ENCODE measurements at places on chromosomes 3 and 15.

DNA sequence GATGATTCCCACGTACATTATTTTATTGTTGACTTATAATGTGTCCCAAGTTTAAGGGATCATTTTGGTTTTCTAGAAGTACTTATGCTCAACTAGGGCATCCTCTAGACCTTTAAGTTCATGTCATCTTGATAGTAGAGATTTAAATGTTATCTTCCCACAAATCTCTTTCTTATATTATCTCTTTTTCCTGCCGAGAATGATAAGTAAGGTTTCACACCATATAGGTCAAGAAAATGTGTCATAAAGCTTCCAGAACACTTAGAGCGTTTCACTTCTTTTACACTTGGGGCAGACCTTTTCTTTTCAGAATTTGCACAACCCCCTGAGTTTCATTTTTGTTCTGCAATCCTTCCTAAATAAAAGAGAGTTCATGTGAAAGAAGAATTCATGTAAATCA is 142.0 kb upstream of the CBLB start:
- DNase-seq, result no peak

DNA sequence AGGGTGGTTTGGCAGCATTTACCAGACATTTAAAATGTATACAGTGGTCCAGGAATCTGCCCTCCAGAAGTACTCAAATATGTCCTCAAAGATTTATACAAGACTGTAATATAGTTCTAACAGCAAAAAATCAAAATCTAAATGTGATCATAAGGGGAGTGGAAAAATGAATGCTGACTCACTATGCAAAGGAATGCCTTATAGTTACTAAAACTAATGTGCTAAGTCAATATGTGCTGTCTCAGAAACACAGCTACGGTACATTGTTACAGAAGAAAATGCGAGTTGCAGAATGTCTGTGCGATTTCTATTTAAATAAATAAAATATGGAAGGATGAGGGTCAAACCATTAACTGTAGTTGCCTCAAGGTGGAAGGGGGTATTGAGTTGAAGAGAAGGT is 230.1 kb upstream of the UBE2E1 start:
- no peak for DNase-seq

GRCh38 chr3:32371461-32372212 is 20.0 kb upstream of the CMTM7 start:
- no peak for DNase-seq

DNA sequence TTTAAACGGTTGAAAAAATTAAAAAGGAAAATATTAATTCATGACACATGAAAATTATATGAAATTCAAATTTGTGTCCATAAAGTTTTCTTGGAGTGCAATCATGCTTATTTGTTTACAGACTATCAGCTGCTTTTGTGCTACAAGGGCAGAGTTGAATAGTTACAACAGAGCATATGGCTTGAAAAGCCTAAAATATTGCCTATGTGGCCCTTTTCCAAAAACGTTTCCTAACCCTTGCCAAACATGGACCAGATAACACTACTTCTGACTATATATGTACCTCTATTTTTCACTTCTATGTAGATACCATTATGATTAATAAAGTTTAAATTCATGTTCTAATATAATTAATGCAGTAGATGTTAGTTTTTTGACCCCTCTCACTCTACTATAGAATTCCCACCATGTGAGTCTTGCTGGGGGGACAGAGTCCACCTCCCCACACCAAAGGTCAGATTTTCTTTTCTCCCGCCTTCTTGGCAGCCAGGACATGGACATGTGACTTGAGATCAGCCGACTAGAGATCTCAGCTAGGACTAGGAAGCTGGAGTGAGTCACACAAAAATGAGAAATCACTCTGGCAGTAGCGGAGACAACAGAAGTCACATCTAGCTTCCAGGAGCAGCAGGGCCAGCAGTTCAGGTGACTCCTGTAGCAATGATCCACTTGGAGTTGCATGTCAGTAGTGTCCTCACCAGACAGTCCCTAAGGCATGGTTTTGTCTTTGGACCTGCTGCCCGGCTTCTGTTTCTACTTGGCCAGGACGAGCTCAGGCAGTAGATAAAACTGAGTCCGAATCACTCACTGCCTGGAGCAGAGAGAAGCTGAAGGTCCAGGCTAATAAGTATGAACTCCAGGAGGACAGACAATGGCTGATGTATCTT is 22.4 kb downstream of the CIAO2A start:
- peak; percentile 12 for DNase-seq

GRCh38 chr3:188253800-188254452 is 100.0 kb downstream of the LPP start:
- DNase-seq, result no peak

DNA sequence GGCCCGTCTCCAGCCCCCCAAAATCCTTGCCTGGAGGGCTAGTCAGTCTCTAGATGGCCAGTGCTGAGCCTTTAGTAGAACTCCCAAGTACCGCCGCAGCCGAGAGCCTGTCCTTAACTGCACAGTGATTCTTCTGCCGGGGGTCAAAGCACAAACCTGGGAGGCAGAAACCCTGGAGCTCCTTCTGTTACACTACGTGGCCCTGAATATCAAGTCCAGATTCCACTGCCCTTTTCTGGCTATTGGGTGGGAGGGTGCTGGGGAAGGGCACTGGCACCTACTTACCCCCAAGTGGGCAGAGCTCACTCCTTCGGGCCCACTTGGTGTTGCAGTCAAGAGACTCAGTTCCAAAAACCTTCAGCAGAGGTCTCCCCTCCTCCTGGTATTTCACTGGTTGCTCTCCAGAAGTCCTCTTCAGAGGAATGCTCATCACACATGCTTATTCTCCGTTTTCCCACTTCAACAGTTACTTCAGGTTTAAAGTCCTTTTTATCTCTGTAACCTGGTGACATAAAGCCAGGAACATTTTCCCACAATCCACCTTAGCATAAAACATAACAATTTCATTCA is 10.8 kb downstream of the PDHB start:
- DNase-seq, result no peak

DNA sequence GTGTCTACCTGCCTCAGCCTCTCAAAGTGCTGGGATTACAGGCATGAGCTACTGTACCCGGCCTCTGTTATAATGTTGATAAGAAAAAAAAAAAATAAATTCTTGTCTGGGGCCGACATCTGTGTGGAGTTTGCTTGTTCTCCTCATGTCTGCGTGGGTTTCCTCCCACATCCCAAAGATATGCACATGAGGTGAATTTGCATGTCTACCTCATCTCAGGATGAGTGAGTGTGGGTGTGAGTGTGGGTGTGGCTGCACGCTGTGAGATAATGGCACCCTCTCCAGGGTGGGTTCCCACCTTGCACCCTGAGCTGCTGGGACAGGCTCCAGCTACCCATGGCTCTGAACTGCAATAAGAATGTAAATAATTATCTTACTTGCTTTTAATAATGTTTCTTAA is 25.9 kb upstream of the UACA start:
- DNase-seq, result no peak

DNA sequence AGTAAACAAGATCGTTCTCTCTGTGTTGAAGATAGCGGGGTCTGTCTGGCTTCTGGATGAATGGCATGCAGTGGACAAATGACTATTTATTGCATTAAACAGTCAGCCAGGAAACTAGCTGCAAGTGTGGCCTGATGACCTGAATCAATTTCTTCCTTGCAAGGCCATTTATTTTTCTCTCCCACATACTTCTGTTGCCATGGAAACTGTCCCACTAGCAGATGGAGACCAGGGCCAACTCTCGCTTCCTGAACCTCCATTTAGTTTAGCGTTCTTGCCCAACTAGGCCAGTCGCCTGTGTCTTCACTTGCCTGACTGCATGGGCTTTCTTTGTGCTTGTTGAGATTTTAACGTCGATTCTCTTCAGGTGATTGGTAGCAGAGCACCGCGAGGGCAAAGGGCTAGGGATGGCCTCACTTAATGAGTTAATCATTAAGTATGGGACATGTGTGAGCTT is 27.6 kb downstream of the LMCD1 start:
- DNase-seq, result peak; percentile 36

DNA sequence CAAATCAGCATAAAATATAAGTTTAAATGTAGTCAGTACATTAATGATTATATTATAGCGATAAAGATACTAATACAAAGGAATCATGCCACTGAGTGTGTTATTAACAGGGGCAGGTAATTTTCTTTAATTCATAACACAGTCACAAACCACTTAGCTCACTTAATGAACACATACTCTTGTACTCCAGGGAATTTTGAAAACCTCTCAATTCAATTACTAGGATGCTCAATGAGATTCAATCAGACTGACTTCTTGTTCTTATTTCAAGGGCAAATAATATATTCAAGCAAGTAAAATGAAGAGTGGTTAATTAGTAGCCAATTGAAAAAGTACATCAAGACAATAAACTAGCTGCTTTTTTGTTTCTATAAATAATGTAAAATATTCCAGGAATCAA is 5.8 kb upstream of the SUCNR1 start:
- DNase-seq, result no peak

- DNase-seq, result peak; percentile 61
These were observed at the start of gene PAQR9 for GRCh38 chr3:142963516-142964448. PAQR9 (minus strand) TSS chr3:142963674; CDS start chr3:142963336, 338 bp downstream.

DNA sequence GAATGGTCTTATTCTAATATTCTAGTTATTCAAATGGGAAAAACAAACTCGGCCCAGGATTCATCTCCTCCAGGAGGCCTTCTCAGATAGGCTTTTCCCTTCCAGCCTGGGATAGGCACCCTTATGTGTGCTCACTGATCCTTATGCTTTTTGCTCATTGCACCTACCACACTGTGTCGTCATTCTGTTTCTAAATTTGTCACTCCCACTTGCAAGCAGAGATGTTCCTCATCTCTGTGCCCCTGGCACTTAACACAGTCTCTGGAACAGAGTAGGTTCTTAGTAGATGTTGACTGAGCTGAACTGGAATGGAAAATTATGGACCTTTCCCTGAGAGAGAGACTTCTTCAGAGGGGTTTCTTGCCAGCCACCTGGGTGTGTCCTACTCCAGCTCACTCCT is 18.7 kb upstream of the SPG11 start:
- DNase-seq, result no peak

DNA sequence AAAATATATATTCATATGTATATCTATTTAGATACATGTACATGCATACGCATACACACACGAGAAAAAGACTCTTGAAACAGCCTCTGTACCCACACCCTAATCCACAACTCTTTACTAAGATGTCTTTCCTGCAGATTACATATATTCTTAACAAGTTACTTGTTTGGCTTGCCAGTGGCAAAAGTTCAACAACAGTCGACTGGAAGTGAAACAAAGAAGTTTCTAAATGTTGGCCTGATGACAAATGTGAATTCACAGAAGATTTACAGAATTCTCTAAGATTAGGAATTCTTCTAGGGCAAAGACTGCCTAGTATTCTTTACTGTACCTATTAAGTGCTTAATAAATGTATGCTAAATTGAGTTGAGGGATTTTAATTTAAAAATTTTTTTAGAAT is 116.8 kb downstream of the CDIN1 start:
- DNase-seq, result no peak

GRCh38 chr3:184417619-184418327 is 37.9 kb downstream of the CHRD start:
- peak; percentile 43 for DNase-seq

- no peak for DNase-seq
These were observed 16.1 kb downstream of the LYSMD2 start for GRCh38 chr15:51721199-51721960.

- no peak for DNase-seq
These were observed 848 bp upstream of the GOLGA8B start for GRCh38 chr15:34584330-34584668.

DNA sequence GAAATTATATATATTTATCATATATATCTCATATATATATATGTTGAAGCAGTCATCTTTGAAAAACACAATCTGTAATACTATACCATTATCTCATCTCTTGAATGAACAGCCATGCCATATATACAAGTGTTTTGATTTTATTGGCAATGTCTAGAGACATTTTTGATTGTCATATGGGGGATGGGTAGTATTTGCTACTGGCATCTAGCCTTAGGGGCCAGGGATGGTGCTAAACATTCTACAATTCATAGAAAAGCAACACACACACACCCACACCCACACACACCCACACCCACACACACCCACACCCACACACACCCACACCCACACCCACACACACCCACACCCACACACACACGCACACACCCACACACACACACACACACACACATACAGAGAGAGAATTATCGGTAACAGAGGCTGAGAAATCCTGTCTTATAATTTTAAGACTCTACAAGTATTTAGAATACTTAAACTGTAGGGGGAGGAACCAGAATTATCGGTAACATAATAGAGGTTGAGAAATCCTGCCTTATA is 11.1 kb upstream of the PIK3R4 start:
- no peak for DNase-seq

DNA sequence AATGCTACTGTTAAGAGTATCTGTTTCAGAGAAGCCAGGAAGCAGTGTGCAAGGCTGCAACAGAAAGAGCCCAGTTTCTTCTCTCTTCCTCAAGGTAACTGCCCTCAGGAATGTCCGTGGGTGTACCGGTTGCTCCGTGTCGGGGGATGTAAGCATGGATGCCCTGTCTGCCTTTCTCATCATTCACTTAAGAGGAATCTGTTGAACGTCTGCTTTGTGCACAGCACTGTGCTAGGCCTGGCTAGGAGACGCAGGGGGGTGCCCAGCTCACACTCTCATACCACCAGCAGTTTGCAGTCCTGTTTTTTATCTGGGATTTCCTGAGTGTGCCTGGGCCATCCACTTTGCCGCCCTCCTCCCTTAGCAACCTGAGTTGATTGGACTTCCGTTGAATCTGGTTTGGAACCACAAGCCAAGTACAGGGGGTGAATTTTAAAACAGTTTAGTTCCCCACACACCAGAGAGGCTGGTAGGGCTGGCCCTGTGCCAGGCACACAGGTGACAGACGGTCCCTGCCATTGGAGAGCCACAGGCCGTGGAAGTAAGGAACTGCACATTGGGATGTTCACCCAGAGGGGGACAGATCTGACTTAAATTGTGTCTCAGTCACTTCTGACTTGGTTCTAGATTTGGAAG is 11.2 kb downstream of the BOC start:
- no peak for DNase-seq

DNA sequence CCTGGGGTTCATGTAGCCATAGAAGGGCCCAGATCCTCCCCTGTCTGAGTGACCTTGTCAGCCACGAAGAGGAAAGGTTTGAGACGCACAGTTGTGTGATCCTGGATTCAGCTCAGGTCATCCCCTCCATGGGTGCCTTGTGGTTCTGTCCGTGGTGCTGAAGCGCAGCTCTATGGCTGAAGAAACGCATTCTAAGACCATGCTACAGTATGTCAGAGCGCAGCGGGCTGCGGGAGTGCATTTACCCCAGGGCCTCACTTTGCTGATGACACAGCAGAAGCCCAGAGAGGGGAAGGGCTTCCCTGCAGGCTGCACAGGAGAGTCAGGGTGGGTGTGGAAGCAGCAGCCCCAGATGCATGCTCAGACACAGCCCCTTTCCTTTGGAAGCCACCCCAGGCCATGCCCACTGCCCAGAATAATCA is 68.8 kb upstream of the IQSEC1 start:
- no peak for DNase-seq

DNA sequence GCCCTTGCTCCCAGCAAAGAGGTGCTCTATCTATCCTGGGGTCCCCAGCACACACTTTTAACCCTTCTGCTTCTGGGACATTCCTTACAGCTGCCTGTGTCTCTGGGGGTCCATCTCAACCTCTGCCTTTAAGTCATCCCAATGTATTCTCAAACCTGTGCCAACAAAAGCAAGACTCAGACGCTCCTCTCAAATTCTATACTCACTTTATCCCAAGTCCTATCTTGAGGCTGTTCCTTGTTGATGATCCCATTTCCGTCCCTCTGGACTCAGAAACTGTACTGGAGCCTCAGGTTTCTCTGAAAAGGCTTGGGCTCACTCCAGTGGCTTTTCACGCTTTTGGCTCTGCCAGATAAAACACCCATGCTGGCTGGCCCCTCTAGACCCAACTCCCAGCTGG is 69.7 kb downstream of the XXYLT1 start:
- no peak for DNase-seq

GRCh38 chr3:136955813-136956212 is 2.0 kb upstream of the IL20RB start:
- DNase-seq, result no peak

GRCh38 chr3:71926262-71926600 is 141.3 kb upstream of the PROK2 start:
- no peak for DNase-seq
